ENCODE measurements at places on chromosomes 4 and X.

DNA sequence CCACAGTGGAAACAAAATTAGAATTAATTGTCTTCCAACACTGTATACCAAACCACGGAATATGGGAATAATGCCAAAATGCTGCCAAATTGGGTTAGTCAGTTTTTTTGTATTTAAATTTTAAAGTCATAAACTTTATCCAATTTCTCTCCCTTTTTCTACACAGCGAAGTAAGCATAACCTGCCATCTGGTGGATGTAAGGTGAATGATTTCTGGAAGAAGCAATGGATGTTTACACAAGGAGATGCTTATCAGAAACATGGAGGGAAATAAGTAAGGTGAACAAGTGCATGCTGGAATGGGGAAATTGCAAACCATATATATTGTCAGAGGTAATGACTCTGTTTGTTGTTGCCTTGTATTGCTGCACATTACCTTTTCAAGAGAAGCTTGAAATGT is 691.9 kb downstream of the TECRL start:
- DNase-seq = no peak

GRCh38 chr4:169245061-169245460 is 25.7 kb downstream of the SH3RF1 start:
- DNase-seq = no peak

DNA sequence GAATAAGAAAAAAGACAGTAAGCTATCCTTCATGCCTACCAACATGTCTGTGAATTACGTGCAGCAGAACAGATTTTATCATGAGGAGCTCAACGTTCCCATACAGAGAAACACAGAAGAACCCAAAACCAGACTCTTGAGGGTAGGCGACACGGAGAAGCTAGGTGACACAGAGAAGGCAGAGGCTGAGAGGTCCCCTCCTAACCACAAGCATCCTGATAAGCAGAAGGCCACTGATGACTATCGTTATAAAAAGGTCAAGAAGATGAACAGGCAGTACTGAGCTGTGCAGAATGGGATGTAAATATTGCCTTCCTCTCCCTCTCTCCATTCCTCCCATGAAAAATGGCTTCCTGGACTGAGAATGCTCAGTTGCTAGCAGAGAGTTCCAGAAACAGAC is 350.2 kb upstream of the BOD1L1 start:
- DNase-seq = no peak

DNA sequence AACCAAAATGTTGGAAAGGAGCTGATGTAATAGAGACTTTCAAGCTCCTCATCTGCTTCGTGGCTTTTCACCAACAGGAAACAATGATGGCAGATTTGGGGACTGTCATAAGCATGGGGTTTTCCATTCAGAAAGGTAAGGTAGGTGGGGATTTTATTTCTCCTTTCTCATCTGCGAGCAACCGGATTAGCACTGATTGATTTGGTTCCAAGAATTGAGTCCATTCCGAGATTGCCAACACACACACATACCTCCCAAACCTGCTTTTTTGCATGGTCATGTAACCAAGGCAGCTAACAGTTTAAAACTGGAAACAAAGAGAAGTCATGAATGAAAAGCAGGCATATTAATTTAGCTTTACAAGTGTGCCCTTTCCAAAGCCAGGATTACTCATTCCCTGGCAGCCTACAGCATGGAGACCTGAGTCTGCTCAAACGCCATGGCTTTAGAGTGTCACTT is 63.0 kb upstream of the LNX1 start:
- no peak for DNase-seq

DNA sequence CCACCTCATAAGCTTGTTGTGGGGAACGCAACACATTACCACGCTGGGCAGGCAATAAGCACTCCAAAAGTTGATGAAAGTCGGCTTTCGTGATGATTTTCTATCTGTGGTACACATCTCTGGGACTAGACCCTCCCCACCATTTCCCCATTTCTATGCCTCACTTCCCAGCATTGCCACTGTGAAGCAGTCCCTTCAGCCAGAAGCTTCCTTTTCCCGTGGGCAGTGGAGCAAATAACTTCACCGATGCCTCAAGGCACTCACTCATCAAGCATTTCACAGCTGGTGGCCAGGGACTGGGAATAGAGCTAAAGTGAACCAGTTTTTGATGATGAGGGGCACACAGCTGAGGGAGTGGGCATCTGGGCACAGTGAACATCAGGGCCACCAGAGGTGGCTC is 18.9 kb downstream of the C4orf50 start:
- no peak for DNase-seq

DNA sequence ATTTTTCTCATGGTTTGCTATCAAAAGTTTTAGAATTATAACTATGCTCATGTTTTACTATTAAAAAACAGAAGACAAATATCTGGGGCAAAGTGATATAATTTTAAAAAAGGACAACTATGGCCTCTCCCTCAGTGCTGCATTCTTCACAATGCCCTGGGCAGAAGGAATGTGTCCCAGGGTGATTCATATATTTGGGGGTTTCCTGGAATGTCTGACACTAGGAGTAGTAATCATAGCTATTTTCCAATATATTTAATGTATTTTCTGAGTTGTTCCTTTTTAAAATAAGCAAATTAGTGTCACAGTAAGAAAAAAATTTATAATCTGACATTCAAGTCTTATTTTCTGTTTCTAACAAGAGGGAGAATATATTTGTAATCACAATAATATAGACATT is 281.7 kb downstream of the UNC5C start:
- peak; percentile 21 for DNase-seq

DNA sequence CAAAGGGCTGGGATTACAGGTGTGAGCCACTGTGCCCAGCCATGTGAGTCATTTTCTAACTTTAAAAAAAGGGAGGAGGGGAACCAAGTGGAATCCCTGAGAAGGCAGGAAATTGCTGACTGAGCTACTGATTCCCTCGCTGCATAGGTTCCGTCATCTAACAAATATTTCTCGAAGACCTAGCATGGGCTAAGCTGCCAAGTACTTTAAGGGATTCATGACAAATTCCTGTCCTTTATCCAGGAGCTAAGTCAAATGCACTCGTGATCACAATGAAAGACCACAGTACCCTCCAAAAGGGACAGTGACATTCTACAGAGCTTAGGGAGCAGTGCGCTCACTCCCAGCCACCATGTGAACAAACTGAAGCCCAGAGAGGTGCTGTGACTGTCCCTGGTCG is 33.2 kb upstream of the MAN2B2 start:
- DNase-seq = no peak

DNA sequence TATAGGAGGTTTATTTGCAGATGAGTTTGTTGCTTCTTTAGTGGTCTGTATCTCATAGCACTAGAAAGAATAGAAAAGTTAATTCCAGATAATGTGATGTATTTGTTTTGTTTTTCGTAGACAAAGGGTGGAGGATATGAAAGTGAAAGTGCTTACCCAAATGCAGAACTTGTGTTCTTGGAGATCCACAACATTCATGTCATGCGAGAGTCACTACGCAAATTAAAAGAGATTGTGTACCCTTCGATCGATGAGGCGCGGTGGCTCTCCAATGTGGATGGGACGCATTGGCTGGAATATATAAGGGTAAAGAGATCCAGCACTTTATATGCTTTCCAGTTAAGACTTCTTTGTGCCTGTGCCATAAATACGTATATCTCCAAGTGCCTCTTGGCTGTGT is 43.3 kb downstream of the MTMR1 start:
- no peak for DNase-seq

- DNase-seq = no peak
Measured at GRCh38 chr4:61375301-61375700, 175.2 kb downstream of the ADGRL3 start.

DNA sequence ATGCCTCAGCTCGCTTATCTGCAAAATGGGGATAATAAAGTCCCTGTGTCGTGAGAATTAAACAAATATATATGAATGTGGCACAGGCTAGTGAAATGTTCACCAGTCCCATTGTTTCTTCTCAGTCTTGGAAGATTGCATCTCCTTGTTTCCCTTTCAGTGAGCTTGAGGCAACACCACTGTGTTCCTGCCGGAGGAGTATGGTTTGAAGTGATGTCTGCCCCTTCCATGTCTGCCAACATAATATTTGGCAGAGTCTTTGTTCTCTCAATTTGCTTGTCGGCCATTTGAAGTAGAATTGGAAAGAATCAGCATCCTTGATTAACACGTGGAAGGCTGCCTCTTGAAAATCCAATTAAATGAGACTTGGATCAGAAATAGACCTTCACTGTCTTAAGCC is 1088.5 kb upstream of the INTU start:
- DNase-seq = no peak

- peak; percentile 6 for DNase-seq
Measured at GRCh38 chrX:54452920-54453319, 12.7 kb downstream of the TSR2 start.

DNA sequence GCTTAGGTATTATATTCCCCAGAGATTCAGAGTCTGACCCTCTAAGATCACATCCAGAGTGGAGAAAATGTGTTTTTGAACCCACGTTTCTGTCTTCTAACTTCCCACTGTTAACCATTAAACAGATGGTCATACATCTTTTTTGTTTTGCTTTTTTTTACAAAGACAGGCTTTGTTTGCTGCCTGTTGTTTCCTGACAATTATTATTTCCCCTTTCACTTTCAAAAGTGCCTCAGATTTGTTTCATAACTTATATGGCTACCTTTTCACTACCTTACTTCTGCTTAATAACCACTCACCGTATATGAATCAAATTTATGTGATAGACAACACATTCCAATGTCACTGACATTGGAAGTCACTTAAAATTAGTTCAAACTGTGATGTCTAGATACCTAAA is 142.2 kb downstream of the HS3ST1 start:
- no peak for DNase-seq

GRCh38 chr4:113607998-113608397 is 153.5 kb downstream of the CAMK2D start:
- no peak for DNase-seq

DNA sequence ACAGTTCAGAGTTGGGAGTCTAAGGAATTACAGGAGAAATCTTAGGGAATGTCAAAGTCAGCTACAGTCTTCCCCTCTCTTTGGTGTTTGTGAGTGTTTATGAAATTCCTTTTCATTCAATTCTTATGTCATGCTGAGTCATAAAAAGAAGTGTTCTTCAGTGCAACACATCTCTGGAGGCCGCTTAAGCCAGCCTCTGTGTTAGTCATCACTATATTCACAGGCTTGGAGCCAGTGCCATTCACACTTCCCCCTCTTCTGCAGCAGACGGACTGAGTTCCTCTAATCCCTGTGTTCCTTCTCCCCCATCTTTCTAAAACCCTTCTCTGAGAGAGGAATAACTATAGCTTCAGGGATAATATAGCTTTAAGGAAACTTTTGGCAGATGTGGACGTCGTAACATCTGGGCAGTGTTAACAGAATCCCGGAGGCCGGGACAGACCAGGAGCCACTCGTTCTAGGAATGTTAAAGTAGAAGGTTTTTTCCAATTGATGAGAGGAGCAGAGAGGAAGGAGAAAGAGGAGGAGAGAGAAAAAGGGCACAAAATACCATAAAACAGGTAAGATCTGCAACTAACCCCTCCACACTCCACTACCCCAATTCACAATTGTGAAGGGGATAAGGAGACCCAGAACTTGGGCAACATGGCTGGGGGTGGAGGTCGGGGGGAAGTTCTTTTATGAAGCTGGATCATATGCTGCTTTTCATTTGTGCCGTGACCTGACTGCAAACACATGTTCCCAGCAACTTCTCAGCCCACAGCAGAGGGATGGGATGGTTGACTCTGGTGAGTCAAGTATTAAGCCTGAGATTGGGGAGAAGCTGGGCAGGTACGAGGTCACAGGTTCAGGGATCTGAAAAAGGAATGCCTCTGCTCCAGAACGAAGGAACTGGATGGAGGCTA is at the start of gene SRPX2:
Gene SRPX2 (plus strand): TSS at position 244 of the 905 bp plus-strand sequence. CDS start 2,124 bp downstream, outside the sequence.
- peak; percentile 84 for DNase-seq

DNA sequence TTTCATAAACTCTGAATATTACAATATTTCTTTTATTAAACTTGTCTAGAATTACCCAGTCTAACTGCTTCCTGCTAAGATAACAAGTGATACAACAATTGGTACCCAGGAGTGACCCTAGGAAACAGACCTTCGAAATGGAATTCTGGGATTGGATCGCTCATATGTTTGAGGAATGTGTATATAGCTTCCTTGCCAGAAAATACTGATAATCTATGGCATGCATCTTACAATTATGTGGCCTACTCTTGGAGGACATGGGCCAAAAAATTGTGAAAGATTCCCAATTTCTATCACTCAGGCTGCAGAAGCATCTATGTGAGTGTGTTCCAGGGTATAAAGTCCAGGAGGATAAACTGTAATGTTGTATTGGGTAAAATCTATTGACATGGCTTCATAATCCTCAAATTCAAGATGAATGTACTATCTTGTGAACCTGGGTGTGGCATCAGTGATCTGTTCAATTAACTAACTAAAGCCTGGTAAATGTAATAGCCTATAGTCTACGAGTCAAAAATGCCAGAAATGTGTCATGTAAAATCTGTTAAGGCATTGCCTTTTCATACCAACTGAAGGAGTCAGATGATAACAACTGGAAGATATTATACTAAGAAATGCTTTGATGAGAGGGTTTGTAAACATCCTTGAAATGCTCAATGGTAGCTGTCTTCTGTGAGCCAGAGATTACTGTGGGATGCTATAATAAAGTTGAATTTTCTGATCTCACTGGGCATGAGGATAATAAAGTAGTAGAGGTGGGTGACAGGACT is 1499.3 kb downstream of the PCDH7 start:
- no peak for DNase-seq

DNA sequence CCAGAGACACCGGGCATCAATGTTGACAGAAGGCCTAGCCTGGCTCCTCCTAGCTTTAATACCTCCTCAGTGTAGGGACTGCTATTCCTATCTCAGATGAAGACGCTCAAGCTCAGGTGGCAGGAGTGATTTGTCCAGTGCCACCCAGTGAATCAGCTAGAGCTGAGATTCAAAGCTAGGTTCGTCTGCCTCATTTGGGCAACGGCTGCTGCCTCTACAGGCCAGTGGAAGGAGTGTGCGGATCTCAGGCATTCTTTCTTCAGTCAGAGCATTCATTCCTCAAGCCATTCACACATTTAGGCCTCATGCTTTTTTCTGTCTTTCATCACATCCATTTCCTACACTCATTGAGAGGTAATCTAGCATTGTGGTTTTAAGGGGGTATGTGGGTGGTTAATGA is 7.3 kb downstream of the TSR2 start:
- DNase-seq = no peak

DNA sequence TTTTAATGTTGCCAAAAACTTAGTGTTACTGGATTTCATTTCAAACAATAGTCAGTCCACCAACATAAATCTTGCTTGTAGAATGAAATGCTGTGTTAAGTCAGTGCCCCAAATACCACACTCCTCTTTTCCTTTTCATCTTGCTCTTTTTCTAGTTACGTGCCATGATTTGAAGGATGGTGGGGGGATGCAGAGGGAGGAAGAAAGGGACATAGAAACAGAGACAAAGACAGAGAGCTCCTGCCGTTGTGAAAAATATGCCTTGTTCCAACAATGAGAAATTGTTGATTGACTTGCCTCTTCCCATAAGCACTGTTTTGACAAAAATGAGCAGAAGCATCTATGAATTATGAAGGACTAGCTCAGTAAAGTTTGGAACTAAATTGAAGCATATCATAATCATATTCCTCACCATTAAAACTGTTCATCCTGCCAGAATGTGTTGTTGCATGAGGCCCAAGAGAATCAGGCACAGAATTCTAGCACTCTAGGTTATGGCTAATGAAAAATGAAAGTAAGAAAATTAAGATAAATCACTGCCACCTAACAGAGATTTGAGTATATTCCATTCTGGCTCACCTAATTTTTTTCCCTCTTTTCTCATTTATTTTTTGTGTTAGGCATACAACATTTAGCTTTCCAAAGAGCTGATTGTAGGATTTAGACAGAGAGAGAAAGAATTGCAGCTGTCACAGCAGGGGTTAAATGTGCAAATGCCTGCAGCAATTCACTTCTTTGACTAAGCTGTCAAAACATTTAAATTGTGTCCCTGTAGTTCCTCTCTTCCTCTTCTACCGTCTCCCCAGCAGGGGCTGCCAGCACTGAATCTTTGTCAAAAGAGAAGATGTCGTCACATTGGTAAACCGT is 111.6 kb upstream of the PTPN13 start:
- peak; percentile 21 for DNase-seq
